ENCODE measurements at places on chromosomes 13 and 19. TPM values are rescaled to one million over a fixed set of nuclear protein-coding genes. Genes with fewer than 3 reads are reported as not detected.

ALOX5AP gene
- 7.9 TPM for total RNA-seq

KLK10 gene
- total RNA-seq: 6.3 TPM

LILRB3 gene
- total RNA-seq: 16.5 TPM

VSTM2B gene
- not detected for total RNA-seq

FFAR2 gene
- total RNA-seq: 0.80 TPM

PRSS57 gene
- total RNA-seq: not detected

KLK3 gene
- total RNA-seq: 1.2 TPM

SLC25A41 gene
- total RNA-seq: 2.5 TPM

ZFP28 gene
- total RNA-seq: 3.9 TPM

CD70 gene
- not detected for total RNA-seq

KANK3 gene
- total RNA-seq: 16.5 TPM

DPF1 gene
- not detected for total RNA-seq

ZNF699 gene
- total RNA-seq: 13.7 TPM

FGF14 gene
- total RNA-seq: 0.35 TPM

GRCh38 chr19:19628501-19629134, 598 bp upstream of the LPAR2 start:
- H3K4me1 ChIP-seq: no peaks in the 10 kb centered on the region
- H3K27ac ChIP-seq: peak overlapping the region; percentile 87
- DNase-seq: peak; percentile 78

- H3K27ac ChIP-seq: no peak overlapping the region
- H3K36me3 ChIP-seq: no peaks in the 10 kb centered on the region
- peaks cover 6% of the 10 kb centered on the region for H3K4me1 ChIP-seq
- no peak overlapping the region for H3K4me3 ChIP-seq
- H3K27me3 ChIP-seq: no peaks in the 10 kb centered on the region
Measured at GRCh38 chr19:49631014-49631588, 8.8 kb downstream of the RRAS start.

DNA sequence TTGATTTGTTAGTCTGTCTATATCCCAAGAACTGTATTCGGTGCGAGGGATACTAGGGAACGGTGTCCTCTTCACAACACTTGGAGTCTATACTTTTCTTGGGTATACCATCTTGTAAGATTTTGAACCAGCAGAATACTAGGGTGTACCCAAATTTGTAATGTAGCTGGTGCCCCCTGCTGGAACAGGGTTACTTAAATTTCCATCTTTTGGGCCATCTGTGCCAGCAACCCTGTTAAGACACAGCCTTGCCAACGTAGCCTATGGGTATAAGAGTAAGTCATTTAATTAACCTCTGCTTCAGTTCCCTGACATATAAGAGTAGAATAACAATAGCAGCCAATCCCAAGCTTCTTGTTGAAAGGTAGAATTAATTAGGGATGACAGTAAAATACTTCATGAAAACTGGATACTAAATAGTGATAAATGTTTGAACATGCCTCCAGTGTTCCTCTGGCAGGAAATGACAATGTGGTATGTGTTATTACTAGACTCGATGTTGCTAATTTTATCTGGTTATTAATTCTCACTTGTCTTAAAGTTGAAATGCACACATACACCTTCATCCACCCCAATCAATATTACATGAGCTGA, 607.6 kb downstream of the FGF9 start:
- H3K27me3 ChIP-seq: no peaks in the 10 kb centered on the region
- no peak for DNase-seq
- no peaks in the 10 kb centered on the region for H3K4me1 ChIP-seq

- H3K27me3 ChIP-seq: no peaks in the 10 kb centered on the region
- H3K27ac ChIP-seq: no peak overlapping the region
- DNase-seq: no peak
- no peak overlapping the region for H3K4me3 ChIP-seq
Measured at GRCh38 chr19:32603961-32604360, 23.0 kb downstream of the PDCD5 start.

GRCh38 chr13:80454245-80454644, 113.3 kb upstream of the SPRY2 start:
- no peaks in the 10 kb centered on the region for H3K4me1 ChIP-seq
- H3K4me3 ChIP-seq: no peak overlapping the region
- no peaks in the 10 kb centered on the region for H3K36me3 ChIP-seq
- no peak for DNase-seq

GRCh38 chr13:41019578-41020347, 647 bp upstream of the ELF1 start:
- no peaks in the 10 kb centered on the region for H3K27me3 ChIP-seq
- no peak for DNase-seq
- H3K36me3 ChIP-seq: no peaks in the 10 kb centered on the region
- peak overlapping the region; percentile 88 for H3K27ac ChIP-seq

- H3K4me3 ChIP-seq: no peak overlapping the region
- no peak for DNase-seq
- no peak overlapping the region for H3K27ac ChIP-seq
- no peaks in the 10 kb centered on the region for H3K27me3 ChIP-seq
- H3K36me3 ChIP-seq: no peaks in the 10 kb centered on the region
- H3K4me1 ChIP-seq: no peaks in the 10 kb centered on the region
Measured at GRCh38 chr13:39411511-39411910, 191.5 kb downstream of the LHFPL6 start.

- H3K4me1 ChIP-seq: peaks cover 24% of the 10 kb centered on the region
- H3K27me3 ChIP-seq: no peaks in the 10 kb centered on the region
- no peaks in the 10 kb centered on the region for H3K36me3 ChIP-seq
- H3K27ac ChIP-seq: no peak overlapping the region
Measured at GRCh38 chr19:6223461-6224307, 56.1 kb downstream of the MLLT1 start.

- H3K4me1 ChIP-seq: peaks cover 14% of the 10 kb centered on the region
- H3K27ac ChIP-seq: peak overlapping the region; percentile 72
- H3K4me3 ChIP-seq: peak overlapping the region; percentile 34
- no peaks in the 10 kb centered on the region for H3K27me3 ChIP-seq
Measured at GRCh38 chr13:99432609-99433542, 68.4 kb upstream of the TM9SF2 start.

- no peaks in the 10 kb centered on the region for H3K36me3 ChIP-seq
- no peaks in the 10 kb centered on the region for H3K4me1 ChIP-seq
- H3K27me3 ChIP-seq: no peaks in the 10 kb centered on the region
Measured at GRCh38 chr13:44715287-44716230, 139.4 kb upstream of the TSC22D1 start.

GRCh38 chr19:55085923-55086715, 10.4 kb downstream of the EPS8L1 start:
- peaks cover 7% of the 10 kb centered on the region for H3K27me3 ChIP-seq
- no peak for DNase-seq
- H3K4me3 ChIP-seq: peak overlapping the region; percentile 49
- no peak overlapping the region for H3K27ac ChIP-seq
- peaks cover 22% of the 10 kb centered on the region for H3K4me1 ChIP-seq

- no peak for DNase-seq
- no peak overlapping the region for H3K4me3 ChIP-seq
- no peak overlapping the region for H3K27ac ChIP-seq
- H3K36me3 ChIP-seq: no peaks in the 10 kb centered on the region
- H3K27me3 ChIP-seq: no peaks in the 10 kb centered on the region
Measured at GRCh38 chr13:59748046-59748445, 415.7 kb downstream of the DIAPH3 start.

DNA sequence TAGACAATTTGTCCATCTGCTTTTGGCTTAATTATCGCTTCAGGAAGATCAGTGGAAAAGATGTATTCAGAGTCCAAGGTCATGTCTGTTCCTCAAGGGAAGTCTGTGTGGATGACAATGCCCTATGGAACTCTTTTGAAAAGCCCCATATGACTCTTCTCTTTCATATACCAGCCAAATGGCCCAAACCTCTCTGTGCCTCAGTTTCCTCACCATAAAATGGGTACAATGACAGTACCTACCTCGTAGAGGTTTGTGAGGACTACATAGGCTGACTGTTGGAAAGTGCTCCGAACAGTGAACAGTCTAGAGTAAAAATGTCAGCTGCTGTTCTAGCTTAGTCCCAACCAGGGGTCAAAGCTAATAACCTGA, 104.6 kb downstream of the COL4A2 start:
- H3K36me3 ChIP-seq: no peaks in the 10 kb centered on the region
- H3K4me3 ChIP-seq: no peak overlapping the region
- H3K27ac ChIP-seq: peak overlapping the region; percentile 89
- H3K27me3 ChIP-seq: no peaks in the 10 kb centered on the region
- no peaks in the 10 kb centered on the region for H3K4me1 ChIP-seq

GRCh38 chr13:61255040-61255796, 160.4 kb downstream of the PCDH20 start:
- H3K27ac ChIP-seq: no peak overlapping the region
- no peak for DNase-seq
- H3K36me3 ChIP-seq: no peaks in the 10 kb centered on the region

DNA sequence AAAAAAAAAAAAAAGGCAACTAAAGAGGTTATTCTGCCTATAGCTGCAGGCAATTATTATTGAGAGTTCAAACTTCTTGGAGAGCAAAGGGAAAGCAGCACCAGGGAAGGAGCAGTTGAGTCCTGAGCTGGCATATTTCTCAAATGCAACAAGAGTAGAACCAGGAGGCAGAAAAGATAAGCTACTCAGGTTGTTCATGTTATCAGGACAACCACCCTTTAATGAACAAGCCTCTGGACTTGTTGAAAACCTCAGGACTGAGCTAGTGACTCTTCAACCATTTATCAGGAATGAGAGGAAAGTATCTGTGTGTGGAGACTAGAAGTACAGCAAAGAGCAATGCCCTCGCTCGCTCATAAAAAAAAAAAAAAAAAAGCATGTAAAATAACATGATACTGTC, 183.0 kb downstream of the KCTD12 start:
- no peak overlapping the region for H3K4me3 ChIP-seq
- H3K27me3 ChIP-seq: no peaks in the 10 kb centered on the region
- H3K27ac ChIP-seq: no peak overlapping the region
- H3K4me1 ChIP-seq: no peaks in the 10 kb centered on the region
- no peaks in the 10 kb centered on the region for H3K36me3 ChIP-seq
- DNase-seq: no peak

- no peak overlapping the region for H3K27ac ChIP-seq
- H3K4me1 ChIP-seq: no peaks in the 10 kb centered on the region
- DNase-seq: no peak
- no peaks in the 10 kb centered on the region for H3K27me3 ChIP-seq
Measured at GRCh38 chr13:31896427-31896826, 135.1 kb upstream of the FRY start.

- H3K27me3 ChIP-seq: no peaks in the 10 kb centered on the region
- H3K27ac ChIP-seq: peak overlapping the region; percentile 83
- DNase-seq: peak; percentile 51
- peaks cover 48% of the 10 kb centered on the region for H3K4me1 ChIP-seq
Measured at GRCh38 chr13:114068656-114069318, 63.6 kb downstream of the RASA3 start.

GRCh38 chr19:19575411-19575810, 37.3 kb downstream of the CILP2 start:
- no peak for DNase-seq
- no peaks in the 10 kb centered on the region for H3K4me1 ChIP-seq
- H3K27me3 ChIP-seq: no peaks in the 10 kb centered on the region

DNA sequence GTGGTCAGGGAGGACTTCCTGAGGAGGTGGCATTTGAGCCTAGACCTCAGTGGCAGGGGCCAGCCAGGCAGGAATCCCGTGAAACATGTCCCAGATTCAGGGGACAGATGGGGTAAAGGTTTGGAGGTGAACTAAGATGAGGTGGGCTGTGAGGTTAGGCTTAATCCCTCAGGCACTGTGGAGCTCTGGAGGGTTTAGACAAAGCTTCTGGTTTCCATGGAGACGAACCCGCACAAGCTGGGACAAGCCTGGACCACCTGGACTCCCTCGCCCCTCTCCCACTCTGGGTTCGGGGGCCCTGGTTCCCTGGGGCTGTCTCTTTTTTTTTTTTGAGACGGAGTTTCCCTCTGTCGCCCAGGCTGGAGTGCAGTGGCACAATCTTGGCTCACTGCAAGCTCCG, 15.7 kb downstream of the TJP3 start:
- peaks cover 5% of the 10 kb centered on the region for H3K36me3 ChIP-seq
- peaks cover 34% of the 10 kb centered on the region for H3K4me1 ChIP-seq
- H3K27me3 ChIP-seq: no peaks in the 10 kb centered on the region
- DNase-seq: no peak

GRCh38 chr13:34258646-34259386, 440.9 kb downstream of the RFC3 start:
- H3K4me3 ChIP-seq: no peak overlapping the region
- no peaks in the 10 kb centered on the region for H3K4me1 ChIP-seq
- H3K27ac ChIP-seq: no peak overlapping the region
- no peak for DNase-seq

GRCh38 chr13:65650321-65650720, 1579.8 kb downstream of the PCDH9 start:
- no peaks in the 10 kb centered on the region for H3K27me3 ChIP-seq
- no peak overlapping the region for H3K4me3 ChIP-seq
- no peak for DNase-seq
- H3K4me1 ChIP-seq: no peaks in the 10 kb centered on the region
- no peak overlapping the region for H3K27ac ChIP-seq

- no peaks in the 10 kb centered on the region for H3K4me1 ChIP-seq
- no peak overlapping the region for H3K27ac ChIP-seq
- DNase-seq: no peak
- no peaks in the 10 kb centered on the region for H3K27me3 ChIP-seq
Measured at GRCh38 chr13:49560270-49561061, 24.9 kb downstream of the RCBTB1 start.

- no peak overlapping the region for H3K27ac ChIP-seq
- no peaks in the 10 kb centered on the region for H3K27me3 ChIP-seq
- H3K4me3 ChIP-seq: no peak overlapping the region
- no peaks in the 10 kb centered on the region for H3K4me1 ChIP-seq
- no peaks in the 10 kb centered on the region for H3K36me3 ChIP-seq
- no peak for DNase-seq
Measured at GRCh38 chr13:97726664-97727280, 226.7 kb upstream of the IPO5 start.

- DNase-seq: peak; percentile 94
- no peaks in the 10 kb centered on the region for H3K4me1 ChIP-seq
- no peaks in the 10 kb centered on the region for H3K27me3 ChIP-seq
Measured at GRCh38 chr19:38303517-38304351, at the start of gene C19orf33. TSS of gene C19orf33 (plus strand) at chr19:38304251. CDS start at chr19:38304262, 11 bp downstream.

DNA sequence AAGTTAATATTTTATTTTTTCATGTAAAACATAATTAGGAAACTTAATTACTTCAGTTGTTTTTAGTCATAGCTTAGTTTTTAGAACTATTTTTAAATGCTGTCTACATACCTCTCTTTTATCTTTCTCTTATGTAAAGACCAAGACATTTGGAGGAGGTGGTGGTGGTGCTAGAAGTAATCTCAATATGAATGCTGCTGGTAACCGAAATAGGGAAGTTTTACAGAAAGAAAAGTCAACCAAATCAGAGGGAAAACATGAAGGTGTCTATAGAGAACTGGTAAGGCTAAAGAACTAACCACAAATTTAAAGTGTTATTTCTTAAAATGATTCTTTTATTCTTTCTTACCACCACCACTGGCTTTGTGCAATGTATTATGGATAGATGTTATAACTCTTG, 97.3 kb downstream of the TDRD3 start:
- no peak for DNase-seq
- no peak overlapping the region for H3K4me3 ChIP-seq
- H3K27me3 ChIP-seq: no peaks in the 10 kb centered on the region
- peaks cover 29% of the 10 kb centered on the region for H3K36me3 ChIP-seq
- no peaks in the 10 kb centered on the region for H3K4me1 ChIP-seq

DNA sequence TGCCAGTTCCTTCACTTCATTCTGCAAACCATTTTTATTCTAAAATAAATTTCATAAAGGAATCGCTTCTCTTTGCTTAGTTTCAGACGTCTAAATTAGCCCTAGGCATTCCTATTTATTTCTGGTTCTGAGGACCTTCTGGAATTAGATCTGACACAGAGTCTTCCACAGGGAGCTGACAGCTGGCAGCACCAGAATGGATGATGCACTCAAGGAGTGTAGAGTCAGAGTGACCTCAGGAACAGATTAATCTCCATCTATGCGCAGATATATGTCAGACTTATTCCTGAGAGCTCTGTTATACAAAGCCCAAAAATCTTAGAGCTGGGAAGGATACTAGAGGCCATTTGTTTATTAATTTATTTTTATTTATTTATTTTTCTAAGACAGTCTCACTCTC, 450.8 kb downstream of the HS6ST3 start:
- H3K4me3 ChIP-seq: no peak overlapping the region
- no peak for DNase-seq
- no peak overlapping the region for H3K27ac ChIP-seq
- no peaks in the 10 kb centered on the region for H3K4me1 ChIP-seq

All from Peyer's patch (tissue), 4 donors.